Cardiac septum (tissue), 1 donor: ENCODE measurements at places on chromosomes 12 and 14. TPM values are rescaled to one million over a fixed set of nuclear protein-coding genes. Genes with fewer than 3 reads are reported as not detected.

- no peak for DNase-seq
Observed at GRCh38 chr12:12786351-12786705, 869 bp downstream of the APOLD1 start.

The SOCS2 gene
- total RNA-seq, result 40.3 TPM

The ERGIC2 gene
- 84.1 TPM for total RNA-seq

- no peak for DNase-seq
Observed at GRCh38 chr12:108803428-108804105, 53.8 kb downstream of the SSH1 start.

The FIGNL2 gene
- total RNA-seq, result 0.32 TPM

DNA sequence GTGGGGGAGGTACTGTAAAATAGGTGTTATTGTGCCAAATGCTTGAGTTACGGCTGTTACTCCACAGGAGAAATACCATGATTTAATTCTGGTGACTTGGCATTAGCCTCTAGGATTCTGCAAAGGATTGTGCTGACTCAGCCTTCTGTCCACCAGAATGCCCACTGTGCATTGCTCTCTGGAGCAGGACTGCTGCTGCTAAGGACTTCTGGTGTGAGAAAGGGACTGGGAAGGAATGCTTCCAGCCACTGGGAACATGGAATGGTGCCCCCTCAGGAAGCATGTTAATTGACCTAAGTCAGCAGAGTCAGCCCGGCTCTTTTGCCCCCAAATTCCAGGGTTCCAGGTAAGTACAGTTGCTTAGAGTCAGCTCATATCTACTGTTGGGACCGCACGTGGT lies 32.9 kb downstream of the ZFHX2 start:
- DNase-seq, result no peak

GRCh38 chr14:55752580-55753390 lies 172.8 kb downstream of the KTN1 start:
- DNase-seq, result no peak

GRCh38 chr14:42778984-42779383 lies 1172.3 kb downstream of the LRFN5 start:
- DNase-seq, result no peak

The CEBPE gene
- not detected for total RNA-seq

The DENND5B gene
- total RNA-seq, result 42.3 TPM

- DNase-seq, result no peak
Observed at GRCh38 chr14:97036086-97036852, 239.1 kb downstream of the VRK1 start.

DNA sequence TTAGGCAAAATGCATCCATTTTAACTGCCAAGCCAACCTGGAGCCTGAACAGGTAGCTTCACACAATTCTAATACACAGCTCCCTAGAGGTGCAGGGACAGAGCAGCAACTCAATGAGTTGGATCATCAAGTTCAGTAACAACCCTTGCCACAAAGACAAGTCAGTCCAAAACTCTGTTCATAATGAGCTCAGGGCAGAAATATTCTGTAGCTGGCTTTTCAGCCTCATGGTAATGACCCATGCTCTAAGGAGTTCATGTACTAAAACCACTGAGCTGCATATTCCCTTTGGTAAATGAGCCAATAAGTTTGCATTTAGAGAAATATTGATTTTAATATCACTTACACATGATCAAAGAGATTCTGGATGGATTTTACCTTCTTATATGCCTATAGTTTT lies 316.1 kb downstream of the SEC23A start:
- DNase-seq, result no peak
